Hematopoietic multipotent progenitor cell treated with erythropoietin and hydrocortisone succinate and interleukin-3 and kit ligand, for 4 days (in vitro differentiated cells): ENCODE measurements at places on chromosomes 7 and 10.

DNA sequence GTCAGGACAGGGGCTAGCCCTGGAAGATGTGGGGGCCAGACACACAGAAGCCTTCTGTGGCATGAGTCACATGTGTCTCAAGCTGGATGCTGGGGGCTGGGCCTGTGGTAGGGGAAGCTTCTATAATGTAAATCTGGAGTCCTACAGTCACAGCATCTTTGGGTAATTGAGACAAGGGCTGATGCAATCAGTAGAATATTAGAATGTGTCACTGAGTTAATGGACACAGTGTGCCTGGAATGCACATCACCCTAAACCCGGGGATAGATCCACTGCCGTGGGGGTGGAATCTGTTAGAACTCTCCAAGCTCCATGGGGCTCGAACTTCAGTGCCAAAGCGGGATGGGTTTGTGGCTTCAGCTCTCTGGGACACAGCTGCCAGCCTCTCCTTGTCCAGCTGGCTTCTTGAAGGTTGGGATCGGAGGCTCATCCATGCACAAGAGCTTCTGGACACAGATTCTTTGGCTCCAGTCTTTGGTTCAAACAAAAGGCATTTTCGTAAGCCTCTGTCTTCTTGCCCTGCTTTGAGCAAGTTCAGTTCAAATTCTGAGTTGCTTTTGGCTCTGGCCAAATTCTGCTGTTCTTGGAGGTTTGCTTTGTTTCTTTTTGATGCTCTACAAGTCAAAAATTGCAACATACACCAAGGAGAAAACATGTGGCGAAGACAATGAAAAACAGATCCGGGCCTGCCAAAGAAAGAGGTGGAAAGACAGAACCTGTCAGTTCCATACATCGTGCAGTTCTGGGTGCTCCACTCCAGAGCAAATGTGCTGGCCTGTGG is 194.8 kb upstream of the ZNF32 start:
- DNase-seq, result no peak

DNA sequence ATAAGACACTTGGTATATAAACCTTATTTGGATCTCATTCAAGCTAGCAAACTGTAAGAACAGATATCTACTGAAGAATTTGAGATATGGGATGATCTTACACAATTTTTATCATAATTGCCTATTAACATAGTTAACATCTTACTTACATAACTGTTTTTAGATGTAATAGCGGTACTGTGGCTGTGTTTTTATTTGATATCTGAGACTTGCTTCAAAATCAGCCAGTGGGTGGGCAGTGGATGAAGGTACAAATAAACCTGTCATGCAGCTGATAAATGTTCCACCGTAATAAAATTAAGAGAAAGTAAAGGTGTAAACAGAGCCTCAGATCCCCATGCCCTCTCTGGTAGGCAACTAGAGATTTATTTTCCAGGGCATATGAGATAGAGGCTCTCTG is 28.4 kb upstream of the PTPRN2 start:
- DNase-seq, result peak; percentile 54

- no peak for DNase-seq
Measured at GRCh38 chr7:76281006-76281705, 21.3 kb upstream of the HSPB1 start.

DNA sequence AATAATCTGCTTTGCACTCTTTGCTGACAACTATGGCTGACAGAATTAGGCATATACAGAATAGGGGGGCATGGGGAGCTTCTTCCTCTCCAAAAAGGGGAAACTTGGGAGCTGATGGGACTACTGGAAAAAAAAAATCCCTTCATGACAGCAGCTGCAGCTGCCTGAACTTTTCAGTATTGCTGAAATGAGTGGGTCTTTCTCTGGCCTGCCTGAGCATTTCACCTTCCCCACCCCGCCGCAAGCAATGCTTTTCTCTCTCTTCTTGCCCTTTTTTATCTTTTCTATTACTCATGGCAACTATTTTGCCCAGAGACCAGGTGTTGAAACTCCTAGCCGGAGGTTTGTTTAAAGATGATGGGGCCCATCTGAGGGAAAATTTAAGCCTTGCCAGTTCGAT is 244.9 kb downstream of the SEMA3D start:
- no peak for DNase-seq

DNA sequence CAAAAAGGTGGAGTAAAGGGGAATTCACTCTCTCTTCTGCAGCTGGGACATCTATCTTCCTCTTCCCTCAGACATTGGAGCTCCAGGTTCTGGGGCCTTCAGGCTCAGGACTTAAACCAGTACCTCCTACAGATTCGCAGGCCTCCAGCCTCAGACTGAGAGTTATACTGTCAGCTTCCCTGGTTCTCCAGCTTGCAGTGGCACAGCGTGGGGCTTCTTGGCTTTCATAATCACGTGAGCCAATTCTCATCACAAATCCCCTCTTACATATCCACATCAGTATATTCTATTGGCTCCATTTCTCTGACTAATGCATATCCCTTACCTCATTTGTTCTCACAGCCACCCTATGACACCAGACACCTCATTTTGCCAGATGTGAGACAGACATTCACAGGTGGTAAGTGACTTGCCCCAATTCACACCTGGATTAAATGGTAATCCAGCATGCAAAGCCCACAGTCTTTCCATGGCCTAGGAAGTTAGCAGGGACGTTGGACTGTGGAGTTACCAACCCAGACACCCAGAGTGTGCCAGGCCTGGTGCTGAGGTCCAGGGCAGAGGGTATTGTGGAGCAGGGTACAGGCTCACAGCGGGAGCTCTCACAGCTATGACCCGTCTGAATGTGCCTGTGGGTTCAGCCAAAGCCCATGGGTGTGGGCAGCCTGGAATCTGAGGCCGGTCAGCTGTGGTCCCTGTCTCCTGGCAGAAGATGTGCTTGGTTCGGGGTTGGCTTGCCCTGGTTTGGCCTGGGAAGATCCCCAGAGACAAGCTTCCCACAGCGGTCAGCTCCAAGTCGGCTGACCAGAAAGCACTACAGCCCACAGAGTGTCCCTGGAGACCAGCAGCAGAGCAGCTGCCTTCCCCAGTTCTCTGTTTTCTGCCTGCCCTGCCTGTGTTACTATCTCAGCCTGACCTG is 18.4 kb upstream of the ZCCHC24 start:
- no peak for DNase-seq

GRCh38 chr10:23585186-23585585 is 146.3 kb downstream of the OTUD1 start:
- no peak for DNase-seq

GRCh38 chr7:80485721-80486120 is 26.1 kb downstream of the GNAT3 start:
- no peak for DNase-seq

- DNase-seq, result no peak
Measured at GRCh38 chr7:143396625-143397556, 11.8 kb downstream of the EPHA1 start.

DNA sequence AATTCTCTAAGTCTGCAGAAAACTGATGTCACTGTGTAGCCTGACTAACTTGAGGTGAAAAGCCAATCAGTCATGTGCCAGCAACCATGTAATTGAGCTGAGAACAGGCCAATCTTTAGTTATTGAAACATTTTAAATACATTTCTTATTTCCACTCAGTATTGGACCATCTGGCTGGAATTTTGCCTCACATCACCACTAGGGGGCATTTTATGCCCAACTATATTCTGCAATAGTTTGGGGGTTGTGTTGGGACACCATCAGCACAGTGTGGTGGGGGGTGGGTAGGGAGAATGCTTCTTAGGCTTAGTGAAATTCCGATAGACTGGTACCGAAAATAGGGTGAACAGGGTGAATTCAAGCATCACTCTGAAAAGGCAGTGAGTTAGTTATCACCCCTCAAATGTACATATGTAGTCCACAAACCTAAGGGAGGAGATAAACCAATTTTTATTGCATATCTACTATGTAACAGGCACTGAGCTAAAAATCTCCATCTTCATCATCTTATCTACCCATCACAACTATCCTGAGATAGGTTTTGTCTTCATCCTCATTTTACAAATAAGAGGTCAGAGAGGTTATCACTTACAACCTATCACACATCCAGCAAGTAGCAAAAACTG is 17.8 kb downstream of the NPSR1 start:
- DNase-seq, result peak; percentile 40

GRCh38 chr7:43700059-43700501 is 29.2 kb downstream of the COA1 start:
- peak; percentile 82 for DNase-seq

DNA sequence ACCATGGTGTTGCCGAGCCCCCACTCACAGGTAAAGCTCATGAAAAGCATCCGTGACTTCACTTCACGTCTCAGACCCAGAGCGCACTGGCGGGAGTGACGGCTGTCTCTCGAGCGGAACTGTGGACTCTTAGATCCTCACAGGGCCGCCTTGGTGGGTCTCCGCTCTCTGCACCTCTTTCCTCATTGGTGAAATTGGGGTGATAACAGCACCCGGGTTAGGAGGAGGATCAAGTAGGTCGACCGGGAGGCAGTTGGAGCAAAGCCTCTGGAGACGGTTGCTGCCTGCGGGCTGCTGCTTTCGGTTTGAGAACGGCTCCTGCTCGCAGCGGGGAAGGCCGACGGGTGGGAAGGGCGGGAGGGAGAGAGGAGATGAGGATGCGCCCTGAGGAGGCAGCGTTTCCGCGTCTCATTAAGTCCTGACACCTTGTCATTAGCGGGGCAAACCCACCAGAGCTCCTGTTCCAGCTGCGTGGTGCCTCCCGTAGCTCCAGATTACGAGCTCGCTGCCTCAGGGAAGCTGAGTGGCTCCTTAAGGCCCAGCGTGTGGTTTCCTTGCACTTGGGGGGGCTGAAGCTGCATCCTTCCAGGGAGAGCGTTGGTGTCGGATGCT is 51.9 kb upstream of the CFAP46 start:
- DNase-seq, result no peak

DNA sequence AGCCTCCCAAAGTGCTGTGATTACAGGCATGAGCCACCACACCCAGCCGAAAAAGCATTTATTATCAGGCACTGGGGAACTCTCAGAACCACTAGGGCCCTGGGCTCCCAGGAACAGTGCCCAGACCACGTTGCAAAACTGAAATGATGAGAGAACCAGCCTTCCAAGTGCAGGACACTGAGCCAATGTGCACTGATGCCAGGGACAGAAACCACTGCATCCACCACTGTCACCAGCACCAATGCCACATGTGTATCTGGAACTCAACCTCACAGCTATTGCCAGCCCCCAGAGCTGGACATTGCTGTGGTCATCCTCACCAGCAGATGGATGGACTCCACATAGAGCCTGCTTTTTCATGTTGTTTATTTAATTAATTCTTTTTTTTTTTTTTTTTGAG is 28.2 kb upstream of the TPST1 start:
- DNase-seq, result no peak

DNA sequence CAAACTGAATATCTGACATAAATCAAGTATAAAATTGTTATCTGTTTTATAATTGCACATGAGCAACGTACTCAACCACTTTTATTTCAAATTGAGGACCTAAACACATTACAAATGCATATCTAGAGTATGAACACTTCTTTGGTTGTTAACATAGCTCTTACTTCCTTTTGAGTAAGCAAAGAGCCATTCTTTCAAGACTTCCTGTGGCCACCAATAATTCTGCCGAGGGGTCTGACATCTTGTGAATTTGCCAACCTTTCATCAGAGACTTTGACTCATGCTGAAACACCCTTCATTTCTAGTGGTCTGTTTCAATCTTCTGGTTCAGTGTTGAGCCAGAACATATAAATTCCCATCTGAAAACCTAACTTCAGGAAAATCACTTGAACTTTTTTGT is 59.4 kb downstream of the CDK14 start:
- peak; percentile 10 for DNase-seq

DNA sequence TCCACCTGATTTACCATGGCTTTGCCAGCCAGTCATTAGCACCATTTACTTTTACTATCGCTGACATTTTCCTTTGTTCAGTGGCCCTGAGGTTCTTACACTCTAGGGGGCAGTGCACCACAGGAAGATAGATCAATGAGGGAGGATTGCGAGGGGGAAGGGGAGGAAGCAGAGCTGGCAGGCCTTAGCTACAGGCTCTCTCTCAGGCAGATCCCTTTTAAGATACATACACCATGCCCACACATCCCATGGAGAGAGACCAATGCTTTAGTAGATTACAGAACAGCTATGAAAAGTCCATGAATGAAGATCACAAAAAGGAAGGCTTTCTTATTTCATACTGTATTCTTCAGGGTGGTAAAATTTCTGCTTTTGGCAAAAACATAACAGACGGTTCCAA is 47.4 kb downstream of the DENND11 start:
- DNase-seq, result peak; percentile 94

GRCh38 chr7:30654296-30655090 is 27.8 kb downstream of the CRHR2 start:
- DNase-seq, result no peak

DNA sequence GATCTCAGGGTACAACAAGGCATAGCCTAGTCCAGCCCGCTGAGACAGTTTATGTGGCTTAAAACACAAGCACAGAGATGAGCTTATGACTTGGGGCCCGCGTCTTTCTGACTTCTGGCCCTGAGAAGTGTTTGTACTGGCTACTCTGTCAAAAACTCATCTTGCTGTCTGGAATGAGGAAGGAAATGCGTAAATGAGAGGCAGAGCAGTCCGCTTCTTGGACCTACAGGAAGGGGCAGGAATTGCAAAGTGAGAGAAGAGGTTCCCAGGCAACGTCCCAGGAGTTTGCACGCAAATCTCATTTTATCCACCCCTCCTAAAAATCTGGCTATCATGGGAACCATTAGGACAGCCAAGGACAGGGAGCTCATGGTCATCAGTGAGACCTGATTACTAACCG is 5.5 kb downstream of the ANXA11 start:
- peak; percentile 71 for DNase-seq

DNA sequence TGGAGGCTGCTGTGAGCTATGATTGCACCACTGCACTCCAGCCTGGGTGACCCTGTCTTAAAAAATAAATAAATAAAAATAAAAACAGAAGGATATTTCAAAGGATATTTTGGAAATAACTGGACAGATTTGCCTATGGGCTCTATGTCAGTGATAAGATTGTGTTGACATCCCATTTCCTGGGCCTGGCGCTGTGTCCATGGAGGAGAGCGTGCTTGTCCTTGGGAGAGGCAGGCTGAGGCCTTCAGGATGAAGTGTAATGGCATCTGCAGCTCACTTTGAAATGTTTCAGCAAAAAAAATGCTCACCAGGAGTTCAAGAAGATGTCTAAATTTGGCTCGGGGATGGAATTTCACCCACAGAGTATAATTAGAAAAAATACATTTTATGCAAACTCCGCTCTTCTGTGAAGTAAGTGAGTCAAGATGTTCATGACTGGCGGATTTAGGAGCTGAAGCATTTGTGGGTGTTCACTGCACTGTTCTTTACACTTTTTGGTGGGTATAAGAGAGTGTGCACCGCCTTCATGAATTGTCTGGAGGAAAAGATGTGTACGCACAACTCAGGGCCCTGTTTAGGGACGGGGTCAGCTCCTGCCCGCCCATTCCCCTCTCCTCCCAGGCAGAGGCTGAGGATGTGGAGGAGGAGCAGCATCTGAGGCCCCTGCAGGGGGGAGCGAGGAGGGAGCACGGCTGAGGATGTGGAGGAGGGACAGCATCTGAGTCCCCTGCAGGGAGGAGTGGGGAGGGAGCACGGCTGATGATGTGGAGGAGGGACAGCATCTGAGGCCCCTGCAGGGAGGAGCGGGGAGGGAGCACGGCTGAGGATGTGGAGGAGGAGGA is 18.5 kb upstream of the FOXL3 start:
- DNase-seq, result no peak

GRCh38 chr10:127860592-127860991 is 32.1 kb downstream of the CLRN3 start:
- DNase-seq, result no peak

GRCh38 chr10:31290386-31290785 is 28.6 kb upstream of the ZEB1 start:
- no peak for DNase-seq
